Dermis blood vessel endothelial cell (primary cell): ENCODE measurements at places on chromosomes 5 and 9.

- DNase-seq = no peak
These were observed 196.3 kb upstream of the KLF4 start for GRCh38 chr9:107685901-107686300.

- DNase-seq = no peak
These were observed 2352.7 kb downstream of the MAT2B start for GRCh38 chr5:165858118-165858517.

DNA sequence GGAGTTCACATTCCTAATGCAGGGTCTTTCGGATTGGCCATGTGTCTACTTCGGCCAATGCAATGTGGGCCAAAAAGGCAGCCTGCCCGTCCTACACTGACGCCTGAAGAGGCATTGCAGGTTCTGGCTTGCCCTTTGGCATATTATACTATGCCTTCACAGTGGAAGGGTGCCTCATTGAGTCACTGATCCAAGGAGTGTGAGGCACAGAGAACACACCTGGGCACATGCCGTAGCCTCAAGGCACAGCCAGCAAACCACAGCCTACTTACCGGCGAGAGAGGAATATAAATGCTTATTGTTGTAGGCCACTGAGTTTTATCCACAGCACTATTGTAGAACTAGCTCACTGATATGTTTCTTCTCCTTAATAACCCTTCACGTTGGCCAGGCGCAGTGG is 409.6 kb downstream of the GADD45G start:
- no peak for DNase-seq

- no peak for DNase-seq
These were observed 189.3 kb upstream of the TLE4 start for GRCh38 chr9:79382458-79382857.

DNA sequence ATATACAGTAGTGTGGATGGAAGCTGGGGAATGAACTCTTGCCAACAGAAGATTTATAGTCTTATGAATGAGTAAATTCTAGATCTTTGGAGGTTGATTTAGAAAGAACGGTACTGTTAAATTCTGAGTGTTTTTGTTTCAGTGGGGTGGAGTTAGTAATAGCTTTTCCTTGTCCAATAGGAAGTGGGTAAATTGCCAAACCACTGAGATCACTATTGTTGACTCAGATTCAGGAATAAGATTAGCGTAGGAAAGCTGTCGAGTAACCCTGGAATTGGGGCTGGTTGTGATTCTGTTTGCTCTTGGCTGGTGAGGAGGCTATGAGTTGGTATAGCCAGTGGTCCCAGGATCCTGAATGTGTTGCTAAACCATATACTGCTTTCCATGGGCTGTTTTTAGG is 155.6 kb downstream of the ARHGAP26 start:
- peak; percentile 85 for DNase-seq

DNA sequence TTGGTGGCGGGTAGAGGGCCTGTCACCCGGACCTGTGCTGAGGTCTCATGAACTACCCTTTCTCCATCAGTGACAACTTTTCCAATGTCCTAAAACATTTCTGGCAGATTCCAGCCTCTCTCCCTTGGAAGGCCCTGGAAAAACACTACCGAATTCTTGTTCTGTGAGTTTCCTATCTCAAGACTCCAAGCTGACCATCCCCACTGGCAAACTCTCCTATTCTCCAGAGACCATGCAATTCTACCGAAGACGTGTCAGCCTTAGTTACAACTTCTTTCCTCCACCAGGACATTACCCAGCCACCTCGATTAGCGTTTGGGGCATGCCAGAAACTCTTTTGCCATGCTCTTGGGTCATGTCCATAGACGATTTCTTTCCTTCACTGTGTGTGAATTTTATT is 26.8 kb upstream of the GABRP start:
- DNase-seq = no peak

DNA sequence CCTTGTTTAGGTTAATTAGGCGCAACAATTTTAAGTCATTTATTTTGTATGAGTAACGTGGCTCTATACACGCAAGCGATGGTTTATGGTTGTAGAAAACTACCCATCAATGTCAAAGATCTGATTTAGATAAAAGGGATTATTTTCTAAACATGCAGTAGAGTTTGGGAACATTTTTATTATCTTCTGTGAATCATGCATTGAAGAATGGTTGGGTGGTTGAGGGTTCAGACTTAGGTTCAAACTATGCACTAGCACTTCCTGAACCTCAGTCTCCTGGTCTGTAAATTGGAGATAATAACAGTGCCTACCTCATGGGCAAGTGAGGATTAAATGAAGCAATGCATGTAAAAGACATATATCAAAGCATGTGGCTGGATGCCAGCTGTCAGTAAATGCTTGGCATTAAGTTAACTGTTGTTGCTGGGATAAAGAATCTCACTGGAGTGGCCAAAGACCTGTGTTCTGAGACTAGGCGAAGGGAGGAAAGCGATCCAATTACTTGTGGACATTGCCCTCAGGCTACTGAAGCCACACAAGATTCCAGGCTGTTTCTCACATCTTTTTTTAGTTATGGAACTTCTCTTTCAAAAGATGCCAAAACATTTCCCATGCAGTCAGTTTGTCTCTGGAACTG is 1.1 kb upstream of the OTULINL start:
- no peak for DNase-seq

GRCh38 chr9:133417541-133418461 is at the start of gene REXO4:
REXO4 (minus strand) TSS chr9:133418010; CDS start chr9:133417844, 166 bp downstream.
- DNase-seq = peak; percentile 85

GRCh38 chr9:109118808-109119438 is 824 bp downstream of the TMEM245 start:
- no peak for DNase-seq

- no peak for DNase-seq
These were observed 44.7 kb upstream of the PRLR start for GRCh38 chr5:35274839-35275509.

DNA sequence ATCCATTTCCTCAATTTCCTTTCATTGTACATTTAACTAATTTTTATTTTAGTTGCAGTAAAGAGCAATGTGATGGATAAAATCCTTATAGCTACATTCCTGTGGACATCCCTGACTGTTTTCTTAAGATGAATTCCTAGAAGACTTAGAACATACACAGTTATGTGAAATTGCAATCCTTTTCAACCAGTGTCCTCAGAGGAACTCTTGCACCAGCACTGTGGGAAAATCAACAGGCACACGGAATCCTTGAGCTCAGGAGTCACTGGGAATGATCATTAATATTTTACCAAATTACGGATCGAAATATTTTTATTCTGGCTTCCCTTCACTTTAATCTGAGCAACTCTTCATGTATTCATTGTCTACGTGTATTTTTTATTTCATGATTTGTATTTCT is 901.9 kb upstream of the WWC1 start:
- DNase-seq = no peak

- DNase-seq = no peak
These were observed 486.6 kb downstream of the BRINP1 start for GRCh38 chr9:118882684-118883083.

DNA sequence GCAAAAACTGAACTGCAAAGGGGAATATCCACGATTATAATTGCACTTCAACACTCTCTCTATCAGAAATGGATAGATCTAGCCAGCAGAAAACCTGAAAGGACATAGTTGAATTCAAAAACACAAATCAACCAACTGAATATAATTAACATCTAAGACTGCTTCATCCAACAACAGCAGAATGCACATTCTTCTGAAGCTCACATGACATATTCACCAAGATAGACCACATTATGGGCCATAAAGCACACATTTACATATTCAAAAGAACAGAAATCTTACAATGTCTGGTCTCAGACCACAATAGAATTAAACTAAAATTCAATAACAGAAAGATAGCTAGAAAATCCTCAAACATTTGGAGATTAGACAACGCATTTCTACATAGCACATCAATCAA is 118.3 kb downstream of the FBXO4 start:
- DNase-seq = no peak

DNA sequence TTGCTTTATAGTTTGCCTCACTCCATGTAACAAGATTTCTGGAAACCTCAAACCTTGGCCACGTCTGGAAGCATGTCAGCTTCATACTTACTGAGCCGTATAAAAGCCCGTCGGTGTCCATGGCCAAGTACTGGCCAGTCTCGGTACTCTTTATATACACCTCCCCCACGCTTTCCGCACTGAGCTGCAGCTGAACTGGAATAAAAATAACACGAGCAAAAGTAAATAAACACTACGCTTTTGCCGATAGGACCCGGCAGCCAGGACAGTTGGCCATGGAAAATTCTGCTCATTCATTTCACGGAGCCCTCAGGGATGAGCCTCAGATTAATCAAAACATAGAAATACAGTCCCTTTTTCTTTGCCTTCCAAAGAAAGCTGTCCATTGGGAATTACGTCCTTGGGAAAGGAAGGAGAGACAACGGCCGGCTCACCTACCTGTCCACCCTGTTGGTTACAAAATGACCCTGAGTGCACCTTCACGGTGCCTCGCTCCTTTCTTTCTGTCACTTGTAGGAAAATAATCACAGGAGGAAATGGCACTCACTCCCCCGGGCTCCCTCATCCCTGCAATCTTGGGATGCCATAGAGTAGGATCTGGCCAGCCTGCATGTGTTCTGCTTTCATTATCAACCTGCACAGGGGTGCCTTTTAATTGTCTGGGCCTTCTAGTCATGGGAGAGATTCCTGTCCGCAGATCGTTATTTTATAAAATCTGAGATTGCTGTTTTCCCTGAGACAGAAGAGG is 85.1 kb downstream of the FGF1 start:
- peak; percentile 80 for DNase-seq

DNA sequence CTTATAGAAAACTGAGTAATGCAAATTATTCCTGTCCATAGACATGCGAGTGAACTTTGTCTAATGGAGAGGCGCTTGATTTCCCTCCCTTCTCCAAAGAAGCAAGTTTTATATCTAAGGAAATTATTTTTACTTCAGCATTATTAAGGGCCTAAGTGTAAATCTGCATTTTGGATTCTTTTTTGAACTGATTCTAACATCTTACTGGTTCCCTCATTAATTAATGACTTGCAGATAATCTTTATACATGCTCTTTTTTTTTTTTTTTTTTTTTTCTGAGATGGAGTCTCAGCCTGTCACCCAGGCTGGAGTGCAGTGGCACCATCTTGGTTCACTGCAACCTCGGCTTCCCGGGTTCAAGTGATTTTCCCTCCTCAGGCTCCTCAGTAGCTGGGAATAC is 209.5 kb downstream of the TLE4 start:
- DNase-seq = no peak

DNA sequence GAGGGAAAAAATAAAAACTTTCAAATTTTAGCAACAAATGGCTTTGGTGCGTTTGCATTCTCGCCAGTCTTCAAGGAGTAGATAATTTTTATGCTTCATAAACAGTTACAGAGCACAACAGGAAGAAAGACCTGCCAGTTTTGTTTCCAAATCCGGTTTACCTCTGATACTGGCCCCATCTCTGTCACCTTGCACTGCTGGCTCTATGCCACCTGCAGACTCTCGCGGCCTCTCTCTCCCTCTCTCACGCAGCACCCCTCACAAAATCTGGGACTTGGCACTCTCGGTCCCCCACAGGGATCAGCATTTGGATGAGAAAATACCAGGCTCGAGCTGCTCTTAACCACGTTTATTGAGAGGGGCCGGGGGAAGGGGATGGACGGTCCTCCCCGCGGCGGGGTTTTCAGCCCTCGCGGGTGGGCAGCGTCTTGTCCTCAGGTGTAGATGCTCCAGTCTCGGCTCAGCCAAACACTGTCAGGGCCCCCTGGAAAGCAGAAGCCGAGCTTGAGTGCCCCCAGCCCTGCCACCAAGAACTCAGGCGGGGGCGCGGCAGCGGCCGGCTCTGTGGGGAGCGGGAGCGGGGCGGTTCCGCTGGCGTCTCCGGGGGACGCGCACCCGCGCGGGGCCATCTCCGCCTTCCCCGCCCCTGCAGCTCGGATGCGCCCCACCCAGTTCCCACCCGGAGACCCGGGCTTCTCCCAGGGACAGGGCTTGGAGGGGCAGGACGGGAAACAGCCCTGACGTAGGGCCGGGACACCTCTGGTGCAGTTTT is 1.3 kb downstream of the SCGB3A1 start:
- DNase-seq = no peak

- DNase-seq = no peak
These were observed 576.7 kb upstream of the ZNF462 start for GRCh38 chr9:106286249-106286648.

- no peak for DNase-seq
These were observed 558.9 kb upstream of the KLF4 start for GRCh38 chr9:108048406-108049025.

DNA sequence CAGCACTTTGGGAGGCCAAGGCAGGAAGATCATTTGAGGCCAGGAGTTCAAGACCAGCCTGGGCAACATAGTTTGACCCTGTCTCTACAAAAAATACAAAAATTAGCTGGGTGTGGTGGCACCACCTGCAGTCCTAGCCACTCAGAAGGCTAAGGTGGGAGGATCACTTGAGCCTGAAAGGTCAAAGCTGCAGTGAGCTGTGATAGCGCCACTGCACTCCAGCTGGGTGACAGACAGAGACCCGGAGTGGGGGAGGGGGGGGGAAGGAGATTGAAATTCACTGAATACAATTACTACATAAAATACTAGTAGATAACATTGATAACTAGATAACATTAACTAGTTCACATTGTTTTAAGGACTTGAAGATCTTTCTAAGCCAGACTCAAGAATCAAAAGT is 345.6 kb downstream of the BNC2 start:
- no peak for DNase-seq

- DNase-seq = peak; percentile 37
These were observed 530 bp downstream of the BBLN start for GRCh38 chr9:128160603-128160987.

DNA sequence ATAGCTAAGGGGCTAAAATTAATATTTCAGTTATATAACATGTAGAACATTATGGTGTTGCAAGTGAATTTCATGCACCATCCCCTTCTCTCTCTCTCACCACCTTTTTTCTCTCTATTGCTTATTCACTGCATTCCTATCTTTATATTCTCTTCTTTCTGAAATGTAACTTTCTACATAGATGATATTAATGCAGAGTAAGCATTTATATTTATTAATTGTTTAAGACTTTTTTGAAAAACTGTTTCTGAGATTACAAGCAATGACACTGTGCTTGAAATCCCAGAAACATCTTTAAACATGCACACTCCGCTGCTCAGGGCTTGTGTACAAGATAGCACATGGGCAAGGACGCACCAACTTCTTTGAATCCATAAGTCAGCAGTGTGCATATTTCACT is 567.7 kb upstream of the SGCD start:
- no peak for DNase-seq
